ENCODE measurements at places on chromosomes 12 and 14.

GRCh38 chr14:63423889-63424288 is 105.2 kb upstream of the GPHB5 start:
- no peak for DNase-seq

DNA sequence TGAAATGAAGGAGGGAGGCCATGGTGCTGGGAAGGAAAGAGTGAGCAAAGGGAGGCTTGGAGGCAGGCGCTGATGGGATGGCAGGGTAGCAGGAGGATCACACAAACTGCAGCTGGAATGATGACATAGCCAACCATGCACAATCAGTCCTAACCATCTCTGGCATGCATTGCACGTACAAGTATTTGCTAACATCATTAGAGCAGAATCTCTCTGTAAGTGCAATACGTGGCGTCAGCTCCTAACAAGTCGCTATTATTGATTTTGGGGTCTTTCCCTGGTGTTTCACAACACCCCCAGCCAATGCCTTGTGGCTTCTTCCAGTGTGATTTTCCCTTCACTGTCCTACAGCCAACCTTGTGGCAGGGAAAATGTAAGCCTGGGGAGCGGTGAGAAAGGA is 18.5 kb downstream of the BDKRB1 start:
- no peak for DNase-seq

DNA sequence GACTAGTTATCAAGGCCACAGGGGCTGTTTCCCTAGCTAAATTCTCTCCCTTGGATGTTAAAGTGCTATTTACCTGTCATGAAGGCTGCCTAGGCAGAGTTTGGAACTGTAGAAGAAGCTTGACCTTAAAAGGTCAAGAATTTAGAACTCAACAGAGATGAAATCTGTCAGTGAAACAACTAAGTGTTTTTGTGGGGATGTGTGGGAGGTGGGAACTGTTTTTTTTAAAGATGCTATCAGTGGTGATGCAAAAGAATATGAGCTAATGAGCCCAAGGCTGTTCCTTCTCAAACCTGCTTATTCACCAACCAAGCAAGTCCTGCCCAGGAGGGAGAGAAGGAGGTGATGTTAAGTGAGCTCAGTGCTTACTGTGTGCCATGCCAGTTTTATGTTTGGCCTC is 40.8 kb upstream of the POC1B start:
- no peak for DNase-seq

DNA sequence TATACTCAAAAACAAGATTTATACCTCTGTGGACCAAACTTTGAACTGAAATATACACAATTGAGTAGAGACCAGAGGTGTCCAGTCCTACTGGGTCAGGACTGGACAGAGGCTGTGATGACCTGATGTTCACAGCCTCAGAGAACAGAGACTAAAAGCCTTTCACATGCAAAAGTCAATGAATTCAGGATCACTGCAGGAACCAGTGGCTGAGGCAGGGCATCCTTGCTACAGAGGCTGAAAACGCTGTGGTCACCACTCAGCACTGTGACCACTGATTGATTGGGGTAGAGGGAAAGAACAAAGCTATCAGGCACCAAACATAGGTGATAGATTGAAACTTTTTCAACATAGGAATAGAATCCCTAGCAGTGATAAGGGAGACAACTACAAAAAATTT is 25.1 kb downstream of the GRIP1 start:
- peak; percentile 33 for DNase-seq

- peak; percentile 35 for DNase-seq
Measured at GRCh38 chr14:36582874-36583241, 444 bp upstream of the NKX2-8 start.

DNA sequence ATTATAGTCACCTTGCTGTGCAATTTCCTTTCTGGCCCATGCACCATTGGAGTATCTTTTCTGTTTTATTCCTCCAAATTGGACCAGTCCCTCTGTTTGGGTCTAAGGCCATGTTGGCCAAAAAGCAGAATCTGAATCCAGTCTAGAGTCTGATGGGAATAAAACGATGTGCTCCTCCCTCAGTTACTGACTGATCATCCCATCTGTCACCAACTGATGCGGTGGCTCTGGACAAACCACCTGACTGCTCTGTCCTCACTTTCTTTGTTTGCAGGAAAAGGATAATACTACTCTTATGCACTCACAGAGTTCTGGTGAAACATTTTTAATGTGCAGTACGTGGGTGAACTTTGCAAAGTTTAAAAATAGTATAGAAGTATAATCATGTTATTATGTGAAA is 120.2 kb upstream of the HIF1A start:
- DNase-seq = no peak

DNA sequence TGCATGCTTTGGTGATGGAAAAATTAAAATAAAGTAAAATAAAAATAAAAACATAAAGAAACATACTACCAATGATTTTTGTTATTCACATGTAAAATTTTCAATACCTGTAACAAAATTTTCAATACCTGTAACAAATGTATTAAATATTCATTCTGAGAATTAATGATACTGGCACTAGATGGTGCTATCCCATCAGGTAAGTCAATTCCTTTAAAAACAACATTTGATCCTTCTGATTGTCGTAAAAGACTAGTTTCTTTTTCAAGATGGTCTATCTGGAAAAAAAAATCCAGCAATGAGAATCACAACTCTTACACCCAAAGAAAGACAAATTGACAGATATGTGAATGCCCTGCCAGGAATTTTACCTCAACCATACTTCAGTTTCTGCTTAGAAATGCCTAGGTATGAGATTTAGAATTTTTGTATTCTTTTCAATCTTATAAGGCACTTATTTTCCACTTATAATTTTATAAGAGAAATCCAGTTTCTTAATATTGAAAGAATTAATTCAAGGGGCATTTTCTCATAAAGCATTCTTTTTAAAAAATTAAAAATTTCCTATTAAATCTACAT is 30.7 kb downstream of the CEP290 start:
- DNase-seq = peak; percentile 8

GRCh38 chr14:21415329-21415728 is 31.5 kb upstream of the SUPT16H start:
- DNase-seq = no peak

GRCh38 chr14:22332686-22333421 is 256.2 kb downstream of the DAD1 start:
- no peak for DNase-seq

DNA sequence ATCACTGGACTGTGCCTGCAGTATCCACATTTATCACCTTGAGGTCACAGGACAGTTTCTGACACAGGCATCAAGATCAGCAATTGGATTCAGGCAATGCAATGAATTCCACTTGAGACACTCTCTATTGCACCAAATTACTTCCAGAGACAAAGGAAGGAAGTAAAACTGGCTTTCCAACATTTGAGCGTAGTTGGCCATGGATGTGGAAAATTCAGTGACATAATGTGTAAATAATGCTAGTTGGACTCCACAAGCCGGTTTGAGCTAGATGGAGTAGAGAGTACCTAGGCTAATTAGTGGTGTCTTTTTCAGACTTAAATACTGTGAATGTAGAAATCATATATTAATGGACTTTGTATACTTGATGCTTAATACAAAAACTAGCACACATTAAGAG is 168.3 kb upstream of the SYT1 start:
- no peak for DNase-seq

DNA sequence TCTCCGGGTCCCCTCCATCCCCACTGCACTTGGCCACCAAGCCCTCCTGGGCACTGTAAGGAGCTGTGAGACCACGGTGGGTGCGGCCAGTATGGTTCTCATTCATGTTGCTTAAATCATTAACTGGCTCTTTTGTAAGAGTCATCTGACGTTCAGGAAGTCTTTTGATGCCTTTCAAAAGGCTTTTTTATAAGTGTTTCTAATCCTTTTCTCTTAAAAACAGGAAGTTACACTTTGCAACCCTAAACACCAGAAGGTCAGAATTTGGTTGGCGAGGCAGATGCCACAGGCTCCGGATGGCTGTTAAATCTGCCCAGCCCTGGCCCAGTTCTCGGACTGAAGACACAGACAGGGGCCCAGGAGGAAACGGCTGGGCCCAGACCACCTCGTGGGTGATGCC is 26.1 kb upstream of the DIO3 start:
- DNase-seq = no peak

DNA sequence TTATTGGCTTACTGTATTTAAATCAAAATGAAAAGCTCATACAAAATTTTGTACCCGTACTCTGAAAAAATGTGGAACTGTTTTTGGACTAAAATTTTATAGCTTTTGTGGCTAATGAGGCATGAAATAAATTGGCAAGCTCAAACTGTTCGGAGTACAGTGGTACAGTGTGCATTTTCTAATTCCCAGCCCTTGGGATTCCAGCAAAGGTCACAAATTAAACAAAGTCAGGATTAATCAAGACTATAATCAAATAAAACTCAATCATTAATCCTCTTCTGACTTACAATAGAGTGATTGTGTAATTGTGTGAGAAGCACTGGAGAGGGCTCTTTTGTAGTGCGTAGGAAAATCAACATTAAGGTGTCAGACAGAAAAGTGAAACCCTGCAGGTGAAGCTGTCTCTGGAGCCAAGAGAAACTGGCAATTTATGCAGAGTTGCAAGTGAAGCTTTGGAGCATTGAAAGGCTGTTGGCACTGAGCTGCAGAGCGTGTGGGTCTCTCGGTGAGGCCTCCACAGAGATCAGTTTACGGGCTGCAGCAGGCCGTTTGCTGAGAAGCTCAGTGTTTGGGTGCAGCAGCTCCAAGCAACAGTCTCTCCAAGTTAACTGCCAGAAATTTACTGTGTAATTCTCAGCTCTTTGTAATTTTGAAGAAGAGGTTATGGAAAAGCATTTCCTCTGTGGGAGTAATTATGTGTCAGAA is 275.9 kb downstream of the FBXL14 start:
- DNase-seq = peak; percentile 55

DNA sequence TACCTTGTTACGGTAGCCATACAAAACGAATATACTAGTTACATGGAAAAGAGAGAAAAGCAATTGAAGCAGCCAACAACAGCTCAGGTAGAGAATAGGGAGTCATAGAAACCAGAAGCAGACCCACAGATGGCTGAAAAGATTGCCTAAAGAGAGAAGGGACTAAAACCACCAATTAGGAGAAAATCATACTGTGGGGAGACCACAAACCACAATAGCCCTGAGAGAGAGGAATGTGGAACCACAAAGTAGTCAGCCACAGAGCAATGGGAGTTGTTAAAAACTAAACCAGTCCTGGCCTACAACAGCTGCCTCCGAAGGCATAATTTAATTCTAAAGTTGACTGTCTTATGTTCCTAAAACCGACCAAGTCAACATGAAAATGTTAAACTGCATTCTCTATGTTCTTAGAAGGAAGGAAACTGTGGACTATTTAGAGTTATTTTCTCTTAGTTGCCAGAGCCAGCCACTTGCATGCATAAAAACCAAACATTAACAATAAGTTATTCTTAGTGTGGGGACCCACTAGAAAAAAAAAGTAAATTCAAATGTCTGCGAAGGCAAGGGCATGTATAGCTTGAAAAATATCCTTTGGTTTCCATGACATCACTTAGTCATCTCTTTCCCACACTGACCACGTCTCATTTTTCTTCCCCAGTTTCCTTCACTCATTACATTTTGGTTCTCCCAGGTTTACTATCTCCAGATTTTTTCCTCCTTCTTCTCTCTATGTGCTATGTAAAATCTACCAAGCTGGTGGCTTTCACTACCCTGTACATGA is 398.1 kb downstream of the NOVA1 start:
- DNase-seq = no peak

DNA sequence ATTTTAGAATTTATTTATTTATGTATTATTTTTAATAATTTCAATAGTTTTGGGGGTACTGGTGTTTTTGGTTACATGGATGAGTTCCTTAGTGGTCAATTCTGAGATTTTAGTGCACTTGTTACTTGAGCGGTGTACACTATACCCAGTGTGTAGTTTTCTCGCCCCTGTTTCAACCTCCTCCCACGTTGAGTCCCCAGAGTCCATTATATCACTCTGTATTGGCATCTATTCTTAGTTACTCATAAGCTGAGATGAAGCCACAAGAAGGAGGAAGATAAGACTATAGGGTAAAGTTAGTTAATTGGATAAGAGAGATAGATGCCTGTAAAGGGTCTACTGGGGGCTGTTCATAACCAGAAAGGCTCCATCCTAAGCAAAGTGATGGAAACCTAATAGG is 4.0 kb downstream of the C1S start:
- no peak for DNase-seq

- DNase-seq = no peak
Measured at GRCh38 chr12:15038137-15038536, 65.3 kb downstream of the PDE6H start.

DNA sequence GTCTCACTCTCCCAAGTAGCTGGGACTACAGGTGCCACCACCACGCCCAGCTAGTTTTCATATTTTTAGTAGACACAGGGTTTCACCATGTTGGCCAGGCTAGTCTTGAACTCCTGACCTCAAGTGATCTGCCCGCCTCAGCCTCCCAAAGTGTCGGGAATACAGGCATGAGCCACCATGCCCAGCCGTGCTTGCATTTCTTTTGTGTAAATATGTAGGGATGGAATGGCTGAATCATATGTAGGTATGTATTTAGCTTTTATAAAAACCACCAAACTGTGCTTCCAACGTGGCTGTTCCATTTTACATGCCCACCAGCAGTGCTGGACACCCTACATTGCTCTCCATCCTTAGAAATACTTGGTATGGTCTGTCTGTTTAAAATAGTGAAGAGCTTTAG is 32.8 kb upstream of the CLMN start:
- no peak for DNase-seq

DNA sequence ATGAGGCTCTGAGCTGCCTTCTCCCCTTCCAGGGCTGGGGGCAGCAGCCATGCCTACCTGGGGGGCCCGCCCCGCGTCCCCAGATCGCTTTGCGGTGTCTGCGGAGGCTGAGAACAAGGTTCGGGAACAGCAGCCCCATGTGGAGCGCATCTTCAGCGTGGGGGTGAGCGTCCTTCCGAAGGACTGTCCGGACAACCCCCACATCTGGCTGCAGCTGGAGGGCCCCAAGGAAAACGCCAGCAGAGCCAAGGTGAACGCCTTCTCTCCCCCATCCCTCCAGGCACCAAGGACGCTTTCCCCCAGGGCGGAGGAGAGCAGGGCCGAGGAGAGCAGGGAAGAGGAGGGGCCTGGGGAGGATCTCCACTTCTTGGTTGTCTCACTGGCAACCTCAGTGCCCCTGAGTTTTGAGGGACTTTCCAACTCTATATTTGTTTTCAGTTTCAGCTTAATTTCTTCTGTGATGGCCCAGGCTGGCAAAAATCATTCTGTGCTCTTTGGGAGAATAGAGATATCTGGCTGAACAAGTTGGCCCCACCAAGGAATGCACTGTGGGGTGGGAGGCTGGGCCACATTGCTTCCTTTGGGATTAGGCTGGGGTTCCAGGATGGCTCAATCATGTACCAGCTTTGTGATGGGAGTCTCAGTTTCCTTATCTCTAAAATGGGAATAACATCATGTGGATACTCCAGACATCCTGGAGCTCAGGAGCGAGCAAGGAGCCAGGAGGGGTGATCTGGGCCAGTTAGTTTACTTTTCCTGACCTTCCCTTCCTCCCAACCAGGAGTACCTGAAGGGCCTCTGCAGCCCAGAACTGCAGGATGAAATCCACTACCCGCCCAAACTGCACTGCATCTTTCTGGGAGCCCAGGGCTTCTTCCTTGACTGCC is 1.2 kb downstream of the KHNYN start:
- DNase-seq = peak; percentile 10

GRCh38 chr14:102870246-102870645 is 52.2 kb upstream of the AMN start:
- DNase-seq = no peak

- DNase-seq = peak; percentile 61
Measured at GRCh38 chr12:107522692-107523477, 162.7 kb upstream of the PWP1 start.

Data from neural progenitor cell (in vitro differentiated cells).